NT2/D1 (cell line): ENCODE measurements at places on chromosomes 2 and 18.

- no peak for DNase-seq
Measured at GRCh38 chr2:31476511-31477180, 62.1 kb upstream of the XDH start.

DNA sequence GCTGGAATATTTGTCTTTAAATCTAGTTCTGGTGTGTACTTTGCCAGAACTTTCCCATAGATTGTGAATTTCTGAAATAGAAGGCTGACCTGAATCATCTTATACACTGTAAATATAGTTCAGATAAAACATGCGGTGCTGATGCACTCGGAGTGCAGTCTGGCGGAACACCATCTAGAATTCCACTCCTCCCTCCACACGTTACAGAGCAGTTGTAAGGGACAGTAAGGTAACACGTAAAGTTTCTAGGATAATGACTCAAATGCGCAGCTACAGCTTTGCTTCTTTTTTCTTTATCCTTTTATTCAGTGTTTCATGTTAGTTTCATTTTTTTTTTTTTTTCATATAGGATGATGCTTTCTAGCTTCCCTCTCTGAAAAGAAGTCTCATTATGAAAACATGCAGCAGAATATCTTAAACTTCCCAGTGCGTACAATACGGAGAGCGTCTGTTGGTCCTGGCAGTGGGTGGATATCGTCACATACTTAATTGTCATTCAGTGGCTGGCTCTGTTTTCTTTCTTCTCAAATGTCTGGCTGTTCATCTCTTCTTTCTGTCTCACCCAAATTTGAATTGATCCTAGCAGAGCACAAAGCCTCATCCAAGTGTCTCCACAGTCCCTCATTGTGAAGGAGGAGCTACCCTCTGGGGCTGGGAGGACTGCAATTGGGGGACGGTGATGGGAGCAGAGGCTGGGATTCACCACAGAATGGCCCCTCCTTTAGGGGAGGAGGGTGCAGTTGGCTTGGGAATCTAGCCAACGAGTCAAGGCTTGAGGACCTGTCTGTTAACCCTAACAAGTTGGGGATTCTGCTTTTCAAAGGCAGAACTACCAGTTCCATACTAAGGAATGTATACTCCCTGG is 138.8 kb downstream of the MYT1L start:
- no peak for DNase-seq

DNA sequence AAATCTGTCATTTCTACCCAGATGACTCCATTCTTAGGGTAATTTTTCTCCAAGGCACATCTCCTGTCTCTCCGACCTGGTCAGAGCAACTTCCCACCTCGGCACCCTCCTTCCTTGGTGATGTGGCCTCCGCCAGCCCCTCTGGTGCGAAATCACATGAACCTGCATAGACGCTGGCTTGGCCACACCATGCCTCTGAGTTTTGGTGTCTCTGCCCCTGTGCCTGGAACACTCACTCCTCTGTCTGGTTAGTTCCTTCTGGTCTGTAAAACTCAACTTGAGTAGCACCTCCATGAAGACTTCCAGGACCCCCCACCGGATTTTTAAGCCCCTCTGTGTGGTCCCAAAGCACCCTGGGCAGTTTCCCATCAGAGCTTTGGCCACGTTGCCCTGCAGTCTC is 83.2 kb upstream of the OTOS start:
- no peak for DNase-seq

- no peak for DNase-seq
Measured at GRCh38 chr2:37332560-37332959, 7.9 kb upstream of the PRKD3 start.

DNA sequence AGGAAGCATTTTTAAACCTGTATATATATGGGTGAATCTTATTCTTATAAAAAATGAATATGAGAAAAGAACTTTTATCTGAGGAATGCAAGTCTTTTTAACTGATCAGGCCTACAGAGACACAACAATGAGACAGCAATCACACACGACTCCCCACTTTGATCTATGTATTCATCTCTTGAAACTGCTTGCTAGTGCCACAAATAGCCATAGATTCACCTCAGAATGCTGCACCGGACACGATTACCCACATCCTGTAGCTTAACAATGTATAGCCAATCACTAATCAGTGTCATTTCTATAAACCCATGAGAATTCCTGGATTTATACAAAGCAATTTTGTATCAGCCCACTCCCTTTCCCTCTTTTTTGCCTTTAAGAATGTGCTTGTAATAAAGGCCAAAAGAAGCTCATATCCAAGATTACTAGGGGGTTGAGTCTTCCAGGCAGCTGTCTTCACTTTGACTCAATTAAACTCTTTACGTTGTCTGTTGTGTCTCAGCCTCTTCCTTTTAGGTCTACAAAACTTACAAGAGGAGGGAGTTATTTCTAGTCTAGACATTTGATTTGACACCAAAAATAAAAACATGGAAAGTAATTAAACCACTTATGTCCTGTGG is 94.9 kb downstream of the MBD2 start:
- no peak for DNase-seq

- no peak for DNase-seq
Measured at GRCh38 chr2:68662466-68662865, 19.1 kb downstream of the PROKR1 start.
